Naive thymus-derived CD4-positive, alpha-beta T cell (primary cell): ENCODE measurements at places on chromosomes 16 and 17.

DNA sequence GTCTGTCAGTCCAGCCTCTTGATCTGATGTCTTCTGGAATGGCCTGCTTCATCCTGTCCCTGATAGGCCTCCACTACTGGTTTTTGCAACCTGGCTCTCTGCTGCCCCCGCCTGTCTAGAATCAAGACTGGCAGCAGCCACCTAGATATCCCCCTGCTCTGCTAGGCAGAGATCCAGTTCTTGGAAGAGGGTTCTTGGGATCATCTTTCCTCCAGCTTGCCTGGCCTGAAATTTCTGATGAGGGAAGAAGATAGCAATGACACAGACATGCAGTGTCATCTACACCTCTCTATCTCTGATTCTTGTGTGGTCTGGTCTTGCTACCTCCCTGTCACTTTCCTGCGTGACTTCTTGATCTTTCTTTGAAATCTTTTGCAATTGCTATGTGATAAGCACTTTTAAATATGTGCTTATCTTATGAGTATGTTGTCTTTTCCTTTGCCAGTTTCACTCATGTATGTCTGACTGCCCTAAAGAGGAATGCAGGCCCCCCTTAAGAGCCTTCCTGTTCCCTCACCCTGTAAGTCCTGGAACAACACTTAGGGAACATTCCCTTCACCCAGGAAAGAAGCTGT lies 20.3 kb upstream of the NFATC3 start:
- DNase-seq = peak; percentile 67

- no peak for DNase-seq
Measured at GRCh38 chr16:11302977-11303376, 21.8 kb upstream of the PRM1 start.

DNA sequence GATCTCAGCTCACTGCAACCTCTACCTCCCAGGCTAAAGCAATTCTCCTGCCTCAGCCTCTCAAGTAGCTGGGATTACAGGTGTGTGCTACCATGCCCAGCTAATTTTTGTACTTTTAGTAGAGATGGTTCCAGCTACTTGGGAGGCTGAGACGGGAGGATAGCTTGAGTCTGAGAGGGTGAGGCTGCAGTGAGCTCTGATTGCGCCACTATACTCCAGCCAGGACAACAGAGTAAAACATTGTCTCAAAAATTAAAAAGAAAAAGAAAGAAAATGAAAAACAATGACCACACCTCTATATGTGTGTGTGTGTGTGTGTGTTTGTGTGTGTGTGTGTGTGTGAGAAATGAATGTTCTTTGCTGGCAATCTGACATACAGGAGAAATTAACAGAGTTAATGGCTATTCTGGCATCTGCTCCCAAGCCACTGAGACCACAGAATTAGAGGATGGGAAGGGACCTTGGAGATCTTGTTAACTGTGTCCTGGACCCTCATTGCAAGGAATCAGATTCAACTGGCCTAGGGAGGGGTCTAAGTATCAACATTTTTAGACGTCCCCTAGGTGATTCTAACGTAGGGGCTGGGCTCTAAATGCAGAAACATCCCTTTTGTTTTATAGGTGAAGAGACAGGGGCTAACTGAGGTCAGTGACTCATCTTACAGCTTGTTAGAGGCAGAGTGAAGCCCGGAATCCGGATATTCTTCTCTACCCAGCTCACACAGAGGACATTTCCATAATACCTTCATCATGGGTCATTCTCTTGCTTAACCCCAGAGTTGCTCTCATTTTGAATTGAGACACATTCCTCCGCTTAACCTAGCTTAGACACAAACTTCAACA lies 16.4 kb upstream of the MARCHF10 start:
- DNase-seq = no peak

DNA sequence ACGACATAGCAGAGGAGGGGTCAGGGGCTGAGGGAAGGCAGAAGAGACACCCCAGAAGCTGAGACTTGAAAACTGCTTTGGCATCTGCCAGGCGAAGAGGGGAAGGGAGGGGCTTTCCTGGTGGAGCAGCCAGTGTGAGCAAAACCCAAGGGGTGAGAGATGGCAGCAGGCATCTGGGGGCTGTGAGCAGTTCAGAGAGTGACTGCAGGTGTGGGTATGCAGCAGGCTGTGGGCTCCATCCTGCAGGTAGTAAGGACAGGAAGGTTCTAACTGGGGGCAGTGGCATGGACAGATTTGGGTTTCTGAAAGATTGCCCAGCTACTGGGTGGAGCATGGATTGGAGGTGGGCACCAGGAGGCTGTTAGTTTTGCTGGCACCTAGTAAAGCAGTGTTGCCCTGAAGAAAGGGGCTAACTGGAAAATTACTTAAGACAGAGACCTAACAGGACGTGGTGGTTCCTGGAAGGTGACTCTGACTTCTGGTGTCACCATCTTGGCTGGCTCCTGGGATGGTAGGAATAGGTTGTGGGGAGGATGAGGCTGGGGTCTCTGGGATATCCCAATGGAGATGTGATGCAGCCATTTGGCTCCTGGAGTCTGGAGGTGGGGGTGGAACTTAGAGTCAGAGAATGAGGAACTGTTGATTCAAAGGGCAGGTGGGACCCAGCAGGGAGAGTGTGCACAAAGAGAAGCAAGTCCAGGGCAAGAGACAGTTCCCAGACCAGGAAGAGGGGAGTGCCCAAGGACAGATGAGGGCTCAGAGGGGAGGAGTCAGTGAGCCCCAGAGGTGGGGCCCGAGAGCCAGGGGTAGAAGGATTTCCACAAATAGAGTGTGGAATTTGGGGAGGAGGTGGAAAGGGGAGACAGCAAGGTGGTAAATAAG lies 11.2 kb downstream of the BCL7C start:
- no peak for DNase-seq

DNA sequence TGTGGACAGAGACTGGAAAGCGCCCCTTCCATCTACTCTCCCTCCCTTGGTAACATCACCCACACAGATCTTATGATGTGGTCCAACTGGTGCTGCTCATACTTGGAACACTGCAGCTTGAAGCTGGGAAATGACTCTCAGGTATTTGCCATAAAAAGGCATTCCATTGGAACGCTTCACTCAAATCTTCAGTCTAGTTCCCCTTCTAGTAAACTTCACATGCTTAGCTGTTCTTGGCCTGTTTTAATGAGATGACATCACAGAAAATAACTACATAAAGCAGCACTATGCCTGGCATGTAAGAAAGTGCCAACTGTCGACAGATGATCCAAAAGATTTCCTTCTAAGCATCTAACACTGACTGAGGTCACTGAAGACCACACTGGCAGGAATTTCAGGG lies 9.3 kb downstream of the ZNF263 start:
- DNase-seq = no peak

GRCh38 chr17:54408731-54409130 lies 491.9 kb upstream of the TOM1L1 start:
- DNase-seq = no peak

DNA sequence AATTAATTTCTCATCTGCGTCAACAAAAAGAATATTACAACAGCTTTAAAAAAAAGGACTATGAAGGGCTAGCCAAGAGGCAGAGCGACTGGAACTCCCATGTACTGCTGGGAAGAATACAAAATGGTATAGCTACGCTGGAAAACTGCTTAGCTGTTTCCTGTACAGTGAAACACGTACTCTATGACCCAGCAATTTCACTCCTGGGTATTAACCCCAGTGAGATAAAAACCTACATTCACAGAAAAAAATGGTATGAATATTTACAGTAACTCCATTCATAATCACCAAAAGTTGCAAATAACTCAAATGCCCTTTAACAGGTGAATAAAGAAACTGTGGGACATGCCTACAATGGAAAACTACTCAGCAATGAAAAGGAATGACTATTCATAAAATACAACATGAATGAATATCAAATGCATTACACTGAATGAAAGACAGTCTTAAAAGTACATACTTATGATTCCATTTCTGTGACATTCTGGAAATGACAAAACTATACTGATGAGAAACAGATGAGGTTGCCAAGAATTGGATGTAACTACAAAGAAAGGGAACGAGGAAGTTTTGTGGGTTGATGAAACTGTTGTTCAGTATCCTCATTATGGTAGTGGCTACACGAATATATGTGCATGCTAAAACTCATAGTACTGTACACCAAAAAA lies 27.6 kb downstream of the CMTM4 start:
- DNase-seq = no peak

DNA sequence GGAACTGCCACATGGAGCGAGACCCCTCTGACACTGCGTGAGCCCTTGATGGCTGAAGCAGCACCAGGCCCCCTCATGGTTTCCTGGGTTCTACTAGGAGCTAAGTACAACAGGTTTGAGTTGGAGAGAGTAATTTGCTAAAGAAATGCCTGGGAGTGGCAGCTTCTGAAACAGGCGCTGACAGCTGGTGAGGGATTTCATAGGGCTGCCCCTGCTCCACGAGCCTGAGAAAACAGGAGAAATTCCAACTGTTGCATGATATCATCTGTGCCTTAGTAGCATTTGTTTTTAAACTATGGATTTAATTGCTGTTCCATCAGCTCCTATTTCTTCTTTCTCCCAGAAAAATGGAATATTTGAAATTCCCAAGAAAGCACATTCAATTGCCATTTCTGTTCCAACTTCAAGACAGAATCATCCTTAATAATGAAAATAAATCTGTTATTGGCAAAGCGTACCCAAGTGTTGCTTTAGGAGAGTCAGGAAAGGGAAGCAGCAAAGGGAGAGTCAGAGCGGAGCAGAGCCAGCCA lies 78.8 kb upstream of the ANKFN1 start:
- no peak for DNase-seq

GRCh38 chr16:25079637-25080378 lies 31.7 kb upstream of the LCMT1 start:
- DNase-seq = no peak

DNA sequence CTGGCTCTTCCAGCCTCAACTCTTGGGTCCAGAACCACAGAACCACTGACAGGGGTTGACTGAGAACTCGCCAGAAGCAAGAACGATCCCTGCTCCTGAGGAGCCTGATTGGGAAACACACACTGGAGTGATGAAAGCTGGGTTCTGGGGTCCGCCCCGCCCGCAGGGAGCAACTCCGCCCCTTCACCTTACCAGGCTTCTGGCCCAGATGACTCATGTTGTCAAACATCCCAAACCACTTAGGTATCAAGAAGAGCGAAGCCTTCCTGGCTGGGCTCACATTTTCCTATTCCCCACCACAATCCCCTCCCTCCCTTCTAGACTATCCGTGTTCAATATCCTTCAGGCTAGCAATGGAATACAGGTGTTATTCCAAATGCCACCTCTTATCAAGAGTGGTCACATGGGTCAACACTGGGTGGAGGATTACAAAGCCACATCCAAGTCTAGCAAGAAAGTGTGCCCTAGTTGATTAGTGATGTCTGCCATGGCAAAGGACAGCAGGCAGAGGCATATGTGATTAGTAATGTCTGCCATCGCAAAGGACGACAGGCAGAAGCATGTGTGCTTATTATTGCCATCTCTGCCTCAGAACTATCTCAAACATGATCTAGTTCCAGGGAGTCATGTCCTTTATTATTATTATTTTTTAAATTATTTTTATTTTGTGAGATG lies 70.5 kb downstream of the TIMM22 start:
- DNase-seq = no peak

DNA sequence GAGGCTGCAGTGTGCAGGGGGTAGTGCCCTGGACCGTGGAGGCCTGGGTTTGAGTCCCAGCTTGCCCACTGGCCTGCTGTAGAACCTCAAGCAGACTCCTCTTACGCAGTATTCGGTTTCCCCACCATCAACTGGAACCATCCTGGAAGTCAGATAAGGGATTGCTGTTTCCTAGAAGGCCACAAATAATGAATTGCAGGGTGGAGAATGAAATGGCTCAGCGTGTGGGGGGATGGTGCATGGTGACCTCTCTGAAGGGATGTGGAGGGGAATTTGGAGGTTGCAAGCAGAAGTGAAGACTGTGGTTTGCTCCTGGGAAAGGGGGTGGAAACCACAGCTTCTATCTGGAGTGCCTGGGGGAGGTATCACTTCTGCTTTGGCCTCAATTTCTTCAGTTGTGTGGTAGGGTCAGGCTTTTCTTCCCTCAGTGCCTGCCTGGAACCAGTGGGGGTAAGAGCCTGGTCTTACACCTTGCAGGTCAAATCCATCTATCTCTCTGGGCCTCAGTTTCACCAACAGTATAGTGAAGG lies 1.7 kb downstream of the ADGRG5 start:
- DNase-seq = no peak
